C1 segment of cervical spinal cord (tissue), 14 donors: ENCODE measurements at places on chromosomes 4 and X.

DNA sequence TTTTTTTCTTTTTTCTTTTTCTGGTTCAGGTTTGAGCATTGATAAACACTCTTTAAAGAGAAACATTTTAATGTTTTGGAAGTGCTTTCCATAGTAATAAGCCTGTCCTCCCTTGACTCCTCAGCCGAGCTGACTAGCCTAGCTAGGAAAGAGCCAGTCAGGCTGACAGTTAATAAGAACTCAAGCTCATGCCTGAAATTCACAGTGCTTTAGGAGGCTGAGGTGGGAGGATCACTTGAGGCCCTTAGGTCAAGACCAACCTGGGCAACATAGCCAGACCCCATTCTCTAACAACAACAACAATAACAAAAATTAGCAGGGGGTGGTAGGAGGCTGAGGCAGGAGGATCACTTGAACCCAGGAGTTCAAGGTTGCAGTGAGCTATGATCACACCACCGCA, 53.4 kb upstream of the ZCCHC13 start:
- no peak for DNase-seq

- no peak for DNase-seq
Observed at GRCh38 chr4:159297091-159297490, 194.2 kb downstream of the RAPGEF2 start.

- no peak for DNase-seq
Observed at GRCh38 chr4:126265888-126266287, 951.1 kb downstream of the FAT4 start.

DNA sequence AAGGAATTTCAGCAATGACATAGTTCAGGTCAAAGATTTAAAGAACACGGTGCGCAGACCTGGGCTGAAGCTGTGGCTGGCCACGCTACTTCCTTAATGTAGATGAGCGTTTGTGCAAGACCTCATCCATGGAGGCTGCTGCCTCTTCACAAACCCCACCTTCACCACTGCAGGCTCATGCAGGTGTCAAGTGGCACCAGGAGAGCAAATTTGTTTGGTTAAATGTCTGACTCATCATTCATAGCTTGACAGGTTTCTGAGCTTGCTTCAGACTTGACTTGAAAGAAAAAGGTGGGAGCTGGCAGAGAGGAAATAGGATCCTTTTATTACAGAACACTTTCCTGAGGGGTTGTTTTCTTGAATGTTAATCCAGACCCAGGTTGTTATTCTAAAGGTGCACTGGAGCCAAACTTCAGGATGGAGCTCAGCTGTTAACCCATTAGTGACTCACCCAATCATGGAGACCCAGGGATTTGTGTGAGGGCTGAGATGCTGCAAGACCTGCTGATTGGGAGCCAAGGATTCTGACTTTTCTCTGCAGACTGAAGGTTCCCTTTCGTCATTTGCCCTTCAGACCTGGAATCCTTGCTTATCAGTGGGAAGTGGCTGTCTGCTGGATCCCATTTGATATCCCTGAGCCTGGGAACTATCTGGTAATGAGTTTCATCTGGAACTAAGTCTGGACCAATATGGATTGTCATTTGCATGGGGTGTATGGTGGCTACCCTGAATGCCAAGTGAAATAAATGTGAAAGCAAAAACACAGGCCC, 315.3 kb downstream of the PTTG2 start:
- DNase-seq: no peak

- no peak for DNase-seq
Observed at GRCh38 chr4:48904541-48905142, 1.9 kb downstream of the OCIAD2 start.

GRCh38 chr4:184688447-184688846, 38.9 kb downstream of the PRIMPOL start:
- DNase-seq: no peak

- no peak for DNase-seq
Observed at GRCh38 chr4:76990288-76991080, 40.9 kb downstream of the SEPTIN11 start.

DNA sequence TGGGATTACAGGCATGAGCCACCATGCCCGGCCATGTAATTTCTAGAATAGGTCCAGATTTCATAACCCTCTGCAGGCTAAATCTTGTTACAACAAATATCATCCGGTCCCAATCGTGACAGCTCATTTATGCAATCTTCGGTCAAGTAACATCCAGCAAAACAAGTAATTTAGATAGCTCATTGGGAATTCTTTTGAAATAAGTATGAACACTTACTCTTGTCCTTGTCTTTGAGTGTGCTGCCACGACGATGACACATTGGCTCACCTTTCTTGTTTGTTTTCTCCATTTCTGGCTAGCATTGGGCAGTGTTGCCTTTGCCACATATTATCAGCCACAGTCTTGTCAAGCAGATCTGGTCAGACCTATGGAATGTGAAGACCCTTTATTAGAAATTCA, 92.0 kb downstream of the PHEX start:
- no peak for DNase-seq

- DNase-seq: no peak
Observed at GRCh38 chr4:99351487-99351886, 1.1 kb downstream of the ADH1C start.

GRCh38 chr4:56416349-56416748, 19.1 kb downstream of the PPAT start:
- no peak for DNase-seq

DNA sequence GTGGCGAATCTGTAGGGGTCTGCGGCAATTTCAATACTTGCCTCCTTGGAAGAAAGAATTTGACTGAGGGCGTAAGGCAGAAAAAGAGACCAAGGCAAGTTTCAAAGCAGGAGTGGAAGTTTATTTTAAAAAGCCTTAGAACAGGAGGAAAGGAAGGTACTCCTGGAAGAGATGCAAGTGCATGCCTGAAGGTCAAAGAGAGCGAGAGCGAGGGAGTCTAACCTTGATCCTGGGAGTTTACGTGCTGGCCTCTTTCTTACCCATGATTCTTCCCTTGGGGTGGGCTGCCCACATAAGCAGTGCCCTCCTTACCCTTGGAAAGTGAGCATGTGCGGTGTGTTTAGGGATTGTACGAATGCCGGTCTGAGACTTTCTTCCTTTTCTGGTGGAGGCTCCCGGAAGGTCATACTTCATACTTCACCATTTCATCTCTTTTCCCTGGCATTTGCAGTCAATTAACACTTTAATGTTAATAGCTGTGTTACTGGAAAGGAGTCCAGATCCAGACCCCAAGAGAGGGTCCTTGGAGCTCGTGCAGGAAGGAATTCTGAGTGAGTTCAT, 40.0 kb downstream of the ARSD start:
- DNase-seq: no peak

- no peak for DNase-seq
Observed at GRCh38 chrX:31420711-31421151, 348.9 kb upstream of the FTHL17 start.

- no peak for DNase-seq
Observed at GRCh38 chr4:47531241-47531953, 46.3 kb downstream of the ATP10D start.

GRCh38 chr4:156193800-156194199, 240.1 kb upstream of the CTSO start:
- no peak for DNase-seq

- DNase-seq: no peak
Observed at GRCh38 chrX:30935985-30936384, 46.9 kb upstream of the TAB3 start.
